Suppressor macrophage (primary cell): ENCODE measurements at places on chromosomes 11 and 22.

DNA sequence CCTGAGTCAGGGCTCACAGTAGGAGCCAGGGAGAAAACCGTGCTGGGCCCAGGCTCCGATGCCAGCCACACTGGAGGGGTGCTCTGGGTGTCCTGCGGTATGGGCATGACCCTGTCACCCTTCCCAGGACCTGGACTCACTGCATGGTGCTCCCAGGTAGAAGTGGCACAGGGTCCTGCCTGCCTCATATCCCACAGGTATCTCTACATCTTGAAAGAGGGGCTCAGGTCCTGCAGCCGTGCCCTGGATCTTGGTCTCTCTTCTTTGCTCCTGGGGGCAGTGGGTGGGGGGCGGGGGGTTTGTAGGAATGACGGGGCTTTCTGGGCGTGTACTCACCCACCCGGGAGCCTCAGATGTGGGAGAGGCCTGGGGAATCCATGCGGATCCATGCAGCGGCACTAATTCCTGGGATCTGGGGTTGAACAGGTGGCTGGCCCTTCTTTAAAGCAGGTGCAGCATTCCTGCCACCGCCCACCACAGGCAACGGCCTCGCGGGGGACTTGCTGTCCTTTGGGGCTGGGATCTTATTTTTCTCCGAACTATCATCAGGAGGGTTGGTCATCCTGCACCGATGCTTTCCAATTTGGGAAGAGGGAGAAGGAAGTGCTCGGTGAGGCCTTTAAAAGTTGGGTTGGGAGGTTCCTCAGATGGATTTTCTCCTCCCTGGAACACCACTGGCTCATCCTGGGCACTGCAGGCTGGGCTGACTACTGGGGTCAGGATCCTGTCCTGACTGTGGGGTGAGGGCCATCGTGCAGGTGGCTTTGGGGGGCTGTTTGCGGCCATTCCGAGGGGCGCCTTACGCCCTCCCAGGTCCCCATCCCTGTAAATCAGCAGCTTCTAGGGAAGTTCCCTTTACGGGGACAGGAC, 886.4 kb downstream of the BRD1 start:
- DNase-seq = no peak

- DNase-seq = no peak
Observed at GRCh38 chr22:47610764-47611163, 848.3 kb downstream of the TBC1D22A start.

- DNase-seq = peak; percentile 83
Observed at GRCh38 chr11:9601037-9601875, 27.8 kb downstream of the WEE1 start.

DNA sequence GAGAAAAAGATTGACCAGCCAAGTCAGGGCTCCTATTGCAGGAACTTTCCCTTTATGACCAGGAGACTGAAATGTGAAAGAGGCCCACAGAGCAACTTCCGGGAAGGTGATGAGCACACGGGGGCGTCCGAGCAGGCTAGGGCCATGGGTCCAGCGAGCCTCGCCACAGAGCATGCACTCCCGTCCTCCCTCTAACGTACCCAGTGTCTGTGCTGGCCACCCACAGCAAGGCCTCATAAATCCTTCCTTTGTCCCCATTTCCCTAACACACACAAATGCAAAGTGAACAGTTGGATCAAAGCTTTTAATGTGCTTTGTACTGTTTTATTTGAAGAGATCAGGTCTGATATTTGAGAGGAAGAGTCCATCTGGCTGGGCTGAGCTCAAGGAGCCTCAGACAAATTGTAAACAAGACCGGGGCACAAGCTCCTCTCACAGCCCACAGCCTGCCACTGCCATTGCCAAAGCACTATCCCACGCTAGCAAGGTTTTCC, 44.3 kb downstream of the BLID start:
- no peak for DNase-seq

- no peak for DNase-seq
Observed at GRCh38 chr11:111086058-111086457, 159.5 kb upstream of the POU2AF2 start.

- DNase-seq = peak; percentile 54
Observed at GRCh38 chr11:2778630-2779498, 79.1 kb upstream of the KCNQ1OT1 start.

DNA sequence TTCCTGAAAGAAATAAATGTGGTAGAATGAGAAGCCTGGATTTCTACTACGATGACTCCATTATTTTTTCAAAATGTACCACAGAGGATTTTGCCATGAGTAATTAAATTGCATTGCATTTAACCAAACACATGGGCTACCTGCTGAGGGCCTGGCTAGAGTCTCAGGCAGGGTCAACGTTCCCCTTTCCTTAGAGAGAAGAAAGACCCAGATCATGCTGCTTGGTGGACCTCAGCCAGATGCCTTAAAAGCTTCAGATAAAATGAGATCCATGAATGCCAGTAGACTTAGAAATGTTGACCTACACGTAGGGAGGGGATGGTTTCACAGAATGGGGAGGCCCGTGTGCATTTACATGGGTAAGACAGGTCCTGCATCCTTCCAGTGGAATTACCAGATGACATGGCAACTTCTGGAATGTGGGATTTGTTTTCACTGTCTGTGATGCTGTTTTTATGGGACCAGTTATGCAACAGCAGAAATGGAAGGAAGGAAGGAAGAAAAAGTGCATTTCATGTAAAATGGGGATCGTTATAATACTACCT, 1069.4 kb downstream of the NTM start:
- DNase-seq = no peak

DNA sequence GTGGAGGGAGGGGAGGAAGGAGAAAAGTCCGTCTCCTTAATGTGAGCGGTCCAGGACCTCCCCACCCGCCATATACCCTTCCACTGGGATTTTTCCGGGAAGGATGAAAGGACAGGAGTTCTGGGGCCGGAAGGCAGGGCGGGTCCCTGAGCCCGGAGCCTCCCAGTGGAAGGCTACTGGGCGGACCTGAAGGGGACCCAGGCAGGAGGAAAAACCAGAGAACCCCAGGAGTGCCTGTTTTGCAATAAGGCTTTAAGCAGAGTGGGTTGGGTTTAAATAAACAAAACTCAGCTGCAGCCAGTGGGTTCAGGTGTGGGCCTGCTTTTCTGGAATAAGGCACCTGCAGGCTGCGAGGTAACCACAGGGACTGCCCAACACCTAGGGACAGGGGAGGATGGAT, 1.7 kb upstream of the CELSR1 start:
- DNase-seq = no peak

GRCh38 chr22:35863432-35863831, 145.8 kb downstream of the APOL5 start:
- DNase-seq = no peak

- DNase-seq = peak; percentile 78
Observed at GRCh38 chr22:43152357-43153071, 1.2 kb downstream of the TSPO start.

DNA sequence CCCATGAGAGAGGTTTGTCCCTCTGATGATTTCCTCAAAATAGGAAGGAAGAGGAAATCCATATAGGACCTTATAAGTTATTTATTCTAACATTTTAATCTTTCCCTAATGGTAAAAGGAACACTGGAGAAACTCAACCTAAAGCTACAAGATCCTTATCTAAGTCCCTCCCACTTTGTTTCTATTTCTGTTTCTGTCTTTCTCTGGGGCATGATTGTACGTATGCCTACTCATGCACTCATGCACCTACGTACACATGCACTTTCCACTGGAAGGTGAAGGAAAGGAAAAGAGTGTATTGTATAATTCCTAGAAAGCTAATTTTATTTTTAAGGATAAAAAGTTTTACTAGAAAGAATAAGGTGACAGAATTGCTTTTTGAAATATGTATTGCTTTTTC, 125.0 kb downstream of the RAB38 start:
- no peak for DNase-seq

DNA sequence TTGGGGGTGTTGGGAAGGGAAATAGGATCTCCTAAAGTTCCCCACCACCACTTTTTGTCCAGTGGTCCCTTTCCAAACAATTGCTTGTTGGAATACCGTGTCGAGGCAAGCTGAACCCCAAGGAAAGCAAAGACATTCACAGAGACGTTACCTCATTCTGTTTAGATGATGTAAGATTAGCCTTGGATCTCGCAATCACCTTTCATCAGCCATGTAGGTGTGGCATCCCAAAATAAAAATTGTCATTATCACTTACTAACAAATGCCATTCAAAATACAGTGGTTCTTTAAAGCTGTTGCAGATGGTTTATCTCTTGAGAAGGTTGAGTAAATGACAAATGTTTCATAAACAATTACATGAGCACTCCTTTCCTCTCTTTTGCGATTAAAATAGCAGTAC, 86.5 kb upstream of the SLC25A18 start:
- no peak for DNase-seq

DNA sequence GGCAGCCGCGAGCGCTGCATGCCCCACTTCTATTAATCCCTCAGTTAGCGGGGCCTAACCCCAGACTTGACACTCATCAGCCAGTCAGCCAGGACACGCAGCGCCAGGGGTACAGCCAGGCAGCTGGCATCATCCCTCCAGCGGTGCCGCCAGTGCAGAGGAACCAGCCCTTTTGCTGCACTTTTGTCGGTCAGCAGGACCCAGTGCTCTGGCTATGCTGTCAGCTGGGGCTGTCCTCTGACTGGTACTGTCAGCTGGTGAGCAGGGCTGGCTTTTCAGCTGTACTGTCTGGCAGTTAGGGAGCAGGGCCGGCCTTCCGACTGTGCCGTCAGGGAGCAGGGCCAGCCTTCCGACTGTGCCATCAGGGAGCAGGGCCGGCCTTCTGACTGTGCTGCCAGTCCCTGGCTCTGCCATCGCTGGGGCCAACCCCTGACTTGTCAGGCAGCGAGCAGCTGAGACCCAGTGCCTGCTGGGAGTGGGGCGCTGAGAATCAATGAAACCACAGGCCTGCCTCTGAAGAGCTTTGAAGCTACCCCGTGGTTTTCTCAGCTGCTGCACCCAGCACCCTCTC, 115.4 kb downstream of the KIAA1671 start:
- no peak for DNase-seq

GRCh38 chr22:37326726-37327125, 44.4 kb downstream of the CYTH4 start:
- no peak for DNase-seq

GRCh38 chr22:33076343-33076742, 18.2 kb upstream of the SYN3 start:
- DNase-seq = no peak

GRCh38 chr11:2797741-2798361, 87.7 kb downstream of the CDKN1C start:
- DNase-seq = no peak
